Stimulated activated CD4-positive, alpha-beta T cell treated with anti-CD3 and anti-CD28 coated beads, TNF-alpha, amount 100 ng/mL, for 24 hours (primary cell): ENCODE measurements at places on chromosomes 5 and 9.

- DNase-seq: peak; percentile 72
Observed at GRCh38 chr5:180803181-180804128, 849 bp upstream of the MGAT1 start.

DNA sequence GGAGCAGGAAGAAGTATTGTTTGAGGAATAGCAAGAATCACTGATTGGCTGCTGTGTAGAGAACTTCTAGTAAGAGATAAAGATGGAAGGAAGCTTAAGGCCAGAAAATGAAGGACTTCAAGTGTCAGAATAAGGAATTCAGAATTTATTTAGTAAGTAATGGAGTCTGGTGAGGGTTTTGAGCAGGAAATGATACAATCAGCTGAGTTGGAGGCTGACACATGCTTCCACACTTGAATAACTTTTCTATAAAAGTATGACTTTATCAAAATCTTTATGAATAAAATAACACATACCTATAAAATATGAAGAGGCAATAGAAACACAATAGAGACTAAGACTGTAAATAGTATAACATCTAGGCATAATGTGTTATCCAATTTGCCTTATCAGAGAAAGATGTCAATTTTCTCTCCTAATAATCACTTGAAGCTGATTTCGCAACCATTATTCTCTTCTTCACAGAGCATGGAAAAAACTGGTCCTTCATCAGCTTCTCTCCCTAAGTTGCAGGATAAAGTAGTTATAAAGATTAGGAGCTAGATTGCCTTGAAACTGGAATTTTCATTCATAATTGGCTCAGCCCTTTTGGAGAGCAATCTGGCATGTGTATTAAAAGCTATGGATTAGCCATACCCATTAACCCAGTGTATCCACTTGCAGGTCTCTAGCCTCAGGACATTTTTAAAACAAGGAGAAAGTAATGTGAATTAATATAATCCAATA, 143.4 kb downstream of the ZNF608 start:
- DNase-seq: no peak

- no peak for DNase-seq
Observed at GRCh38 chr5:9160747-9161146, 385.1 kb downstream of the SEMA5A start.

GRCh38 chr5:15669826-15670225, 169.8 kb downstream of the FBXL7 start:
- no peak for DNase-seq

- DNase-seq: no peak
Observed at GRCh38 chr5:172501708-172502320, 47.5 kb upstream of the SH3PXD2B start.

GRCh38 chr5:6454628-6455053, 6.0 kb downstream of the UBE2QL1 start:
- DNase-seq: no peak

DNA sequence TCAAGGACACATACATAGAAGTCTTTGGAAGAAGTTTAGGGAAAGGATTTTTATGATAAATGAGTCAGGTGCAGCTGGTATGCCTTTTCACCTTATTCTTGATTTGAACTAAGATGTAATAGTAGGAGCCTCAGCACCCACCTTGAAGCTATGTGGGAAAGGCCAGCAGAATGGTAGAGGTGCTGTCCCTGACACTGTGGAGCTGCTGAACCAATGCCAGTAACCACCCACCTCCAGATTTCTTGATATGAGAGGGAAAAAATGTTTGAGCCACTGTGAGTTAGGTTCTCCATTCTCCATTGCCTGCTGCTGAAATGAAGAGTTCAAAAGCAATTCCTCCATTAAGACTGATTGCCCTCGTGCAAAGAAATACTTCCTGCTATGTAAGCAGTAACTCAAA, 12.2 kb upstream of the HMGCR start:
- no peak for DNase-seq

GRCh38 chr5:67432606-67433005, 236.0 kb upstream of the CD180 start:
- no peak for DNase-seq

- no peak for DNase-seq
Observed at GRCh38 chr9:89705651-89706050, 100.8 kb downstream of the GADD45G start.

- DNase-seq: no peak
Observed at GRCh38 chr9:129613520-129614175, 7.3 kb downstream of the C9orf50 start.

GRCh38 chr9:131216806-131217205, 59.5 kb downstream of the FAM78A start:
- no peak for DNase-seq

DNA sequence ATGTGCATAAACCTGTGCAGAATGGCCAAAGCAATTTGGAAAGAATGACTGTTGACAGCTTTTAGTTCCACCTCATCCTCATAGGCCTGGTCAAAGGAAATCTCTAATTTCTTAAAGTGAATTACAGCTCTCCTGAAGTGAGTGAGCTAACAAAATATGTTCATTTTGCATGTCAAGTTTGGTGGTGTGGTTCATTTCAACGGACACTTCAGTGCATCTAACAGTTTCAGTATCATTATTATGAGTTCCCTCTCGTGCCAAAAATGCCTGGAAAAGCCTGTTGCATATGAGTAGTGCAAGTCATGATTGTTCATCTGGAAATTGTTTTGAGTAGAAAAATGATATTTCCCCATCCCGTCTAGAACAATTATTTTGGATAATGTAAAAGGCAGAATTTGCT, 53.2 kb upstream of the HMHB1 start:
- no peak for DNase-seq

- peak; percentile 75 for DNase-seq
Observed at GRCh38 chr9:27572918-27573633, at the start of gene C9orf72. C9orf72 (minus strand) TSS chr9:27573481; CDS start chr9:27567120, 6,361 bp downstream.

DNA sequence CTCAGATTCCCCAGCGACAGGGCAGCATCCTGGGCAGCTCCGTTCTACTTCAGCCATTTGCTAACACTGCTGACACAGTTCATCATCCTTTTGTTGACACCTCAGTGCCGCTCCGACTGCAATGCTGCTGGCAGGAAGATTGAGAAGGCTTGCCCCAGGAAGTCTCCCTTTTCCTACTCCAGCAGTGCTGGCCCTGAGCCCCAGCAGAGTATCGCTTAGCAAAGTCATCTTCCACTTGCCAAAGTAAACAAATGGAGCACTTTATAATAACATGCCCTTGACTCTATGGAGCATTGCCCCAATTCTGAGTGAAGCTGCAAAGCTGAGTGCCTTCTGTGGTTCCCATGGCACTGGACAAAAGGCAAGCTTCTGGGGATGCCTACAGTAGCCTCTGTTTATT, 32.2 kb downstream of the PRLR start:
- no peak for DNase-seq

DNA sequence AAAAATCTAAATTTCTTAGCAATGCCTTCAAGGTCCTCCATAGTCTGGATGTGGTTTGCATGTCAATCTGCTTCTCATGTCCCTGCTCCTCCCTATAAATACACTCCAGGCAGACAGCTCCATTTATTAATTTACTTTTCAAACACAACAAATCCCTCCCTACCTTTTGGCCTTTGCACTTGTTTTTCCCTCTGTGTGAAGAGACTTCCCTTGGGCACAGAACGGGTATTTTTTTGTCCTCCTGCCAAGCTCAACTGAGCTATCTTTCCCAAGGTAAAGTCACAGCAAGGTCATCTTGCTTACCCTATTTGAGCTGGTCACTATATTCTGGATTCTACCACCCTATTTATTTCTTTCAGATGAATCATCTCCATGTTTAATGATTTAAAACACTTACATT, 159.6 kb upstream of the ANKH start:
- no peak for DNase-seq

DNA sequence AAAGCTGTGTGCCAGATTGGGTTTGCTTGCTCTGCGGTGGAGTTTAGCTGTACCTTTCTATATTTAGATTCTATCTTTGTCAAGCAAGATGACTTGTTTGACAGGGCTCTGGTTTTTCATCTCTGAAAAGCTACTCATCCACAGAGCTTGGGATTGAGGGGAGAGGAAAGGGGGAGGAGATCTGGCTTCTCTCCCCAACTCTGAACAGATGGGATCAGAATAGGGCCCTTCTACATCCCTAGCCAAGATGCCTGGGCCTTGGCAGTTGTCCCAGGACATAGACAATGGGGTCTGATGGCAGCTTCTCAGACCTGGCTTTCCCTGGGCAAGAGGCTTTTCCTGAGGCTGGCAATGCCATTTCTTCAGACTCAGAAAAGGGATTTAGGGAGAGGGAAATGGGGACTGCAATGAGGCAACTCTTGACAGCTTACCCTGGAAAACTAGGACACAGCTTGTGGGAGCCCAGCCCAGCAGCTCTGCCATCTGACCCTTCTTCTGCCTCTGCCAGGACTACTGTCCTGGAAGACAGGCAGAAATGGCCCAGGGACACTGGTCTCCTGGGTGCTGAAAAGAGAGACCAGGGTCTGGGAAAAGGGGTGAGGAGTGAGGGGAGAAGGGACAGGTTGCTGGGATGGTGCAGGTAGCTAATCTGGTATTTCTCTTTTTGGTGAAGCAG, 50.2 kb upstream of the ASTN2 start:
- DNase-seq: no peak

DNA sequence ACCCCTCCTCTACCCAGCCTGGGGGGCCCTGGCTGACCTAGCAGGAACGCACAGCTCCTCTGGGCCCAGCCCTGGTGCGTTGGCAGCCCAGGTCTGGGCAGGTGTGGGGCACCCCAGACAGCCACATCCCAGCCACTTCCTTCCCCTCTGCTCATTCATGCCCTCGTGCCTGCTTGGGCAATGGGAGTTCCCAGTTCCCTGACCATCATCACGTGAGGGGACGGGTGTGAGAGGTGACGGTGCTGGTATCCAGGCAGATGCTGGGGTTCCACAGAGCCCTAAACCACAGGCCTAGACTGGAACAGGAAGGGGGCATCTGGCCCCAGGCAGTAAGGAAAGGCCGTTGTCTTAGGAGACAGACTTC, 8.4 kb downstream of the RALGDS start:
- no peak for DNase-seq

- no peak for DNase-seq
Observed at GRCh38 chr9:82419696-82420486, 431.3 kb downstream of the SPATA31D1 start.

DNA sequence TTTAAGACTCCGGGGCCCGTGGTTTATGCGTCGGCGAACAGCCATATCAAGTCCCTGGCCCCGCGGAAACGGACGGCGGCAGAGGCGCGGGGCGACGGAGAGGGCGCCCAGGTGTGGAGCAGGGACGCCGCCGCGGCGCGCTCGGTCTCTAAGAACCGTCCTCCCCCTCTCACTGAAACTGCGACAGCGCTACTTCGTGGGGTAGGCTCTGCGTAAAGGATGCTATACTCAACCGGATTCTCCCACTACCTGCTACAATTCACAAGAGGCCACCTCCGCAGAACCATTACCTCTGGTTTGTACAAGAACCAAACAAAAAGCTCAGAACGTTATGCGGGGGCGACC, 404 bp downstream of the MRNIP start:
- DNase-seq: no peak

DNA sequence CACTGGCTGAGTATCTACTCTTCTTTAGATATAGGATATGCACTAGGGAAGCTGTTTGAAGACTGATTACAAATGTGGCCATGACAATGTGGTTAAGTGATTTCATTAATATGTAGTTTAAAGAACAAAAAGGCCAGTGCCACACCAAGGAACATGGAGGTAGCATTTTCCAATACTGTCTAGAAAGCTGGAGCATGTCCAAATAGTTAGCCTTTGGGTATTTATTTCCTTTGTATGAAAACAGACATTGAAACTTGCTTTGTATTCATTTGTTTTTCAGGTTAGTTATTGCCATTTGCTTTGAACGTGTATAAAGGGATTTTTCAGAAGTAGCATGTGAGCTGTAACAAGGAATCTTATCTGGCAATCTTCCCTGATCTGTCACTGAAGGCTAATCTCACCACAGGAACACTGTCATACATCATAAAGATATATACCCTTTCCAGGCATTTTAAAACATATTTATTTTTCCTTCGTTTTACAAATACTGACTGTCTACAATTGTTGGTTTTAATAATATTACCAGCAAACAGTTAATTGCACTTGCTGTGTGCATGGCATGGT, 93.4 kb downstream of the PLPPR1 start:
- DNase-seq: no peak

DNA sequence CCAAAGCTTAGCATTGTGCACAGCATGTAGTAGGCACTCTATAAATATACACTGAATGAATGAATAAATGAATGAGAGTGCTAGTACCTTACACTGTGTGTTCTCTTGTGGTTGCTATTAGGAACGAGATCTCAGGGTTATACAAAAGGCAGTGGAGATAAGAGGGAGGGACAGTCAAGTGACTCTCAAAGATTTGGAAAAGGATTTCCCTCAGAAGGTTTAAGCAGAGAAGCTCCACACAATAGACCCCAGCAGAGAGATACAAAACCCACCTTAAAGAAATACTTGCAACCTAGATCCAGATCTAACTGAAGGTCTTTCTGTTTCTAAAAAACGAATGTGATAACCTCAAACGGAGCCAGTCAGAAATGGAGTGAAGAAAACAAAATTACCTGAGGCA, 11.8 kb upstream of the EFNA5 start:
- DNase-seq: no peak

DNA sequence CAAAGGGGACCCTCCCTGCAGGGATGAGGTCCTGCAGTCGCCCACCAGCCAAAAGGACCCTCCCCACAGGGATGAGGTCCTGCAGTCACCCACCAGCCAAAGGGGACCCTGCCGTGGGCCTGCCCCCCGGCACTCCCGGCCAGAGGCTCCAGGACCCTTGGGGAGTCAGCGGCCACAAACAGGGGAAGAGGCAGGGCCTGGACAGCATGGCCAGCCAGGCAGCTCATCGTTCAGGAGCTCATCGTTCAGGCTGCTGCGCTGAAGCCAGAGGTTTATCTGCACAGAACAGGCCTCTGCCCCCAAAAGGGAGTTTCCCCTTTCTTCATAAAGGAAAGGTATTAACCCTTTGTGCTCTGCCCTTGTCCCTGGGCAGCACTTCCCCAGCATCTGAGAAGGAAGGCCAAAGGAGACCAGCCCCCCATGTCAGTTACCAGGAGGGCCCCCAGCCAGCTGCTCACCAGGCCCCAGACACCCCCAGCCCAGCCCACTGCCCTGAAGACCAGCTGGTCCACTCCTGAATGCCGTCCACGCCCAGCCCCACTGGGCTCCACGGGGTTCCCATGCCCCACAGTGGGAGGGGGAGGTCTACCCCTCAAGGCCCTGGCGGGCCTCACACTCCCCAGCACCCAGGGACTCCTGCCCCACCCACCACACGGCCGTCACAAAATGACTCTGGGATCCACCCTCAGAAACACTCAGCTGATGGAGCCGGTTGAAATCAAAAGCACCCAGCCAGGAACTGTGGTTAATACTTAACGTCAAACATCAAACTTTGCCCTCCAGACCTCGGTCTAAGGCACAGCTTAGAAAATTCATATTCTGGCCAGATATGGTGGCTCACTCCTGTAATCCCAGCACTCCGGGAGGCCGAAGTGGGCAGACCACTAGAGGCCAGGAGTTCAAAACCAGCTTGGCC, 6.3 kb downstream of the SLC12A7 start:
- DNase-seq: no peak

DNA sequence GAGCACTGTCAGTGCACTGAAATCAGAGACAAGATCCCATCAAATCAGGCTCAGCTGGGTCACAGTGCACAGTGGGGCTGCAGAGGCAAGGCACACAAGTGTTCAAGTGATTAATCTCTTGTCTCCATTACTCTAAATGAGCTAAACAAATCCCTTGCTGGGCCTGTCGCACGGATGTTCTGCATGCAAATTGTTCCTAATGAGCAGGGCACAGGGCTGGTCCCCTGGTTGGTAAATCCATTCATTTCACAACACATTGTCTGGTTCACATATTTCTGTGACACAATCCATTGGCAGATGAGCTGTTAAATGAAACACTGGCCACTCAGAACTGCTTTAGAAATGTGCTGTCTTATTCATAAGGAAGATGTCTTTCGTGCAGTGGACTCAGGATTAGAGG, 167.9 kb upstream of the BRINP1 start:
- no peak for DNase-seq
